NCI-H2171 (cell line): ENCODE measurements at places on chromosomes 6 and 20.

DNA sequence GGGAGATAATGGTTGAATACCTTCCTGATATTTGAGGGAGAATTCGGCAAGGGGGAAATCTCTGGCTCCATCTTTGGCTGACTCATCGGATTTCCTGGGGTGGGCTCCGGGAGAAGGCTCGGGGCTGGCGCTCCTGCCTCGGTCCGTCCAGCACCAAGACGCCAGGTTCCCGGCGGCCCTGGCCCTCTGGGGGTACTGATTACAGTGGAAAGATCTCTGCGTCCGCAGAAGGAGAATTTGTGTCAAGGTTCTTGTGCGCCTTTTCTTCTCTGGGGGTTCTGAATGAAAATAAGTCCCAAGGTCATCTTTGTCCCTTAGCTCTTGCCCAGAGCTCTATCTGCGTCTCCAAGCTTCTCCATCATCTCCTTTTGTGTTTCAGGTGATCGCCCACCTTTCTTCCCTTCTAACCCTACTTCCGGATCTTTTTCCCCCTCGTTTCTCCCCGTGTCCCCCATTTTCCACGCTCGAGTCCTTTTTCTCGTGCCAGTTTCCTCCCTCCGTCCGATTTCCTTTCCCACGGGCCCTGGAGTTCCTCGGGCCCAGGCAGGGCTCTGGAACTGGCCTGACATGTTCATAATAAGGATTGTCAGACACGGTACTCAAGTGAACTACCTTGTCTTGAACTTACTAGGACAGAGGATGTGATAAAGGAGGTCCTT, 11.6 kb downstream of the NRN1 start:
- DNase-seq = no peak

DNA sequence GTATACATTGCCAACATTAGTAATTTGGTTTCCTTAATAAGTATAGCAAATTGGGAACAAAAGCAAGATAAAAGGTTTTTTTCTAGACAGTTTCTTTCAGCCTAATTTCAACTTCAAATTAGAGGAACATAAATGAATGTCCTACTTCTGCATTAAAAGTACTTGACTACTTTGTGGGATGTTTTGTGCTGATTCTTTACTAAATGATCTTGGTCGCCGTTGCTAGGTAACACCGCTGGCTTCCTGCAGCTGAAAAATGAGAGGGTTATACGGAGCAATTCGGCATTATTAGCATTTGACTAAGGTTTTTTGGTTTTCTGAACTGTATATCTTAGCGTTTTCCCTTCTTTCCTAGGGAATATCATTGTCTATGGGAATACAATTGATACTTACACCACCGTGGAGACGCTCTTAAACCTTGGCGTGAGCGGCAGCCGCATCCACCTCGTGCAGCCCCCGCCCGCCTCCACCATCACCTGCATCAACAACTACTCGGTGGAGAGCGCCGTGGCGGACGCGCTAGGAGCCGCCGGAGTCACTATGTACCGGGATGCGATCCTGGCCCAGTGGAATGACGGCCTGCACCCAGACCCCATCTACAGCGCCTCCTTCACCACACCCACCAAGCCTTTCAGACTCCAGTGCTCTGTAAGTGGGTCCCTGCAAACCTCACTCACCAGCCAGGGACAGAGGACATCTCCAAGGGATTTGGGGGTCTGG, 90.9 kb upstream of the INSM1 start:
- DNase-seq = no peak

DNA sequence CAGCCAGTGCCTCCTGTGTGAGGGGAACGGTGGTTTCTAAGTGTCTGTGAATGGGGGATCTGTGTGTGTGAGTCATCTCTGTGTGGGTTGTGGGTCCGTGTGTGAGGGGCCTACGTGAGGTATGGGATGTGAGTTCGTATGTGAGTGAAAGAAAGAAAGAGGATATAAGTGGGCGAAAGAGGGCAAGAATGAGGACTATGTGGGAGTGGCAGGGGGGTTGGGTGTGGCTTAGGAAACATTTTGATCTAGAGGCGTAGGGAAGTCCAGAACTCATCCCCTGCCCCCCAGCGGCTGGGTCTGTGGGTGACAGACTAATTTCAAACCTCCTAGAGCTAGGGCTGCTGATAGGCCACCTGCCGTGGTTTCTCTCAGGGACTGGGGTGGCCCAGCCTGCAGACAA, 35.5 kb downstream of the DHX35 start:
- DNase-seq = no peak

DNA sequence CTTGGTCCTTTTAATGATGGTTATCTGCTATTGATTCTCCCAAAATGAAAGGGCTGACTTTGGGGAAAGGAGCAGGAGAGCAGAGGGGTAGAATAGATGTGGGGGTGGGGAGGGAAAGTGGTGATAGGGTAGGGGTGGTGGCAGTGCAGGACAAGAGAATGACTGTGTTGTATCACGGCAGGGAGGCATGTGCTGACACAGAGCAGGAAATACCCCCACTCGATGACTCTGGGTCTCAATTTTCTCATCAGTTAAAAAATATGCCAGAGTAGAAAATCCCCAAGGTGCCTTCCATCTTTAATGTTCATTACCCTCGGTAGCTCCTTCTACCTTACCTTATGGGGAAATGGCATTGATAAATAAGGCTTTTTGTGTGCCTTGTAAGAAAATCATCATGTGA, 79.0 kb upstream of the ATXN1 start:
- no peak for DNase-seq

DNA sequence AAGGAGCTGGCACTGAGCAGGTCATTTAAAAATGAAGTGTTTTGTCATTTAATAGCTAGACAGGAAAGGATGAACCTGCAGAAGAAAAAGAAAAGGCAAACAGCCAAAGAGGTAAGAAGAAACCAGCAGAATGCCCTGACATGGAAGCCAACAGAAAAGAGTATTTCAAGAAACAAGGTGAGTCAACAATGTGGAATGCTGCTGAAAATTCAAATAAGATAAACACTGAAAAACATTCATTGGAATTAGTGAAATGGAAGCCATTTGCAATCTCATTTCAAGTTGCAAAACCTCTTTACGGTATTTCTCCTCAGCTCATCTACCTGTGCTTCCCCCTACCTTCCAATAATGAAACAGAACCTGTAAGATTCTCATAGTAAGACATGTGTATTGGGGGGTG, 59.6 kb downstream of the RWDD2A start:
- no peak for DNase-seq

DNA sequence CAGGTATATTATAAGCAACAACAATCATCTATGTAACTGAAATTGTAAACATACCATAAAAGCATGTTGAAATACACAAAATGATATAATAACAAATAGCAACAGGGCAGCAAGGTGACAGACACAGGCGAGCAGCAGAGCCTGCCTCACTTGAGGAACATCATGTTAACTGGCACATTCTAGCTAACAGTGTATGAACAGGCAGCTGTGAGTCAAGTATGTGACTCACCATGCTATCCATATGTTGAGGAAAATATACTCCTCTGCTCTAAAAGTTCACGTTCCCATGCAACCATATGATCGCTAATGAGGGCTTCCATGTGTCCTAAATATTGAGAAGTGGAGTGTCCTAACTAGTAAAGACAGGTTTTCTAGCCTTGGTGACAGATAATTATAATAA, 18.4 kb downstream of the SERAC1 start:
- peak; percentile 18 for DNase-seq

DNA sequence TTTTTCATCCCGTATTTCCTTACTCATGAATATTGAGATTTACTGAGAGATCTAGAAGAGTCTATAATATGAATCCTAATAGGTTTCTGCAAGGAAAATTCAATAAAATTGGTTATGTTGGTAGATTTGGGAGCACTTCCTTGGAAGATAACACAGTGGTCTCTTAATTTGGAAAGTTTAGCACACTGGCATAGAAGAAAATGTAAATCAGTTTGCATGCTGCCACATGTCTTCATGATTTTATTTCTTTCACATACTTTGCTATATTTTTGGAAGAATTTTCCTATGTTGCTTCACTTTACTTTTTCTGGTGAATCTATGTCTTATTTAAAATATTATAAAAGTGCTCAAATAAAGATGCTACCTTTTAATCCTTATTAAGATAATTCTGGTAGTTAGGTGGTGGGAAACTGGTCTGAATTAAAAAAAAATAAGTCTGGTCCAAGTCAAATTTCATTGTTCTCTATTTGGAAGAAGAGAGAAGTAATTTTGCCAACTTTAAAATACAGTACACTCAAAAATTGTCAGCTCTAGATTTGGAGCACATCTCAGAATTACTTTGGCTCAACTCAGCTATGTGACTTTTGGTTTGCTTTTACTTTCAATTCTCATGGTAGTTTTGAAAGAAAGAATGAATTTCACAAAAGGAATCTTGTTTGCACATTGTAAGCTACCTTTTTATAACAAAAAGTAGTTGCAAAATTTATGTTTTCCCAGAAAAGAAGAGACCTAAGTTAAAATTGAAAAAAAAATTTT, 197.3 kb downstream of the CENPW start:
- no peak for DNase-seq

GRCh38 chr6:118618676-118619377, 32.6 kb downstream of the CEP85L start:
- DNase-seq = peak; percentile 12

DNA sequence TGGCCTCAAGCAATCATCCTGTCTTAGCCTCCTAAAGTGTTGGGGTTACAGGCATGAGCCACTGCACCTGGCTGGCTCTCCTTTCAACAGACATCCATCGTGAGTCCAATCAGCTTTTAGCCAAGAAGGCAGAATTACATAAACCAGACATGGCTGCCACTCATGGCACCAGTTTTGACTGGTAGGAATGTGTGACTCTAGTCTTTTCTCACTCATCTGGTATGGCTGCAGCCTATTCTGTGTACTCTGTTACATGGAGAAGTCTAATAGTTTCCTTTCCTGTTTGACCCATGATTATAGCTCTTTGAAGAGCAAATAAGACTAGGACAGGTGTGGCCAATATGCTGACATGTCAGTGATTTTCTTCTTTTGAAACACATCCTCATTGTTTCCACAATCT, 27.0 kb upstream of the RNF144B start:
- no peak for DNase-seq

GRCh38 chr6:155310596-155310995, 3.7 kb downstream of the TFB1M start:
- DNase-seq = no peak

- DNase-seq = no peak
These were observed 60.6 kb downstream of the TOX2 start for GRCh38 chr20:43975096-43975768.

- DNase-seq = peak; percentile 6
These were observed 384.1 kb downstream of the LAMA2 start for GRCh38 chr6:129267028-129267427.

GRCh38 chr6:25477006-25477590, 174.9 kb upstream of the SCGN start:
- no peak for DNase-seq

GRCh38 chr6:160420969-160421556, 72.9 kb downstream of the SLC22A3 start:
- no peak for DNase-seq

DNA sequence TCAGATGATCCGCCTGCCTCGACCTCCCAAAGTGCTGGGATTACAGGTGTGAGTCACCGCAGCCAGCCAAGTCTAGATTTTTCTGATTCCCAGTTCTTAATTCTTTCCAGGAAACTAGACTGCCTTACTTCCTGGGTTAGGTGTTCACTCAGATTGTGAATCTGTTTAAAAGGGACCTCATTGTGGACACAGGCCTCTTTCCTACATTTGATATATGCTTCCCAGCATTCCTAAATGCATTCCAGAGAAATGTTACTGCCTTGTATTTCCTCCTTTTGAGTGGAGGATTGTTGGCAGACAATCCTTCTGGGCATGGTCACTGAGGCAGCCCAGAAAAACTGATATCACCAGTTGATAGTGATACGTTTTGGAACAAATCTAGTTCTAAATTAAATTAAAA, 15.7 kb downstream of the TMEM181 start:
- no peak for DNase-seq

DNA sequence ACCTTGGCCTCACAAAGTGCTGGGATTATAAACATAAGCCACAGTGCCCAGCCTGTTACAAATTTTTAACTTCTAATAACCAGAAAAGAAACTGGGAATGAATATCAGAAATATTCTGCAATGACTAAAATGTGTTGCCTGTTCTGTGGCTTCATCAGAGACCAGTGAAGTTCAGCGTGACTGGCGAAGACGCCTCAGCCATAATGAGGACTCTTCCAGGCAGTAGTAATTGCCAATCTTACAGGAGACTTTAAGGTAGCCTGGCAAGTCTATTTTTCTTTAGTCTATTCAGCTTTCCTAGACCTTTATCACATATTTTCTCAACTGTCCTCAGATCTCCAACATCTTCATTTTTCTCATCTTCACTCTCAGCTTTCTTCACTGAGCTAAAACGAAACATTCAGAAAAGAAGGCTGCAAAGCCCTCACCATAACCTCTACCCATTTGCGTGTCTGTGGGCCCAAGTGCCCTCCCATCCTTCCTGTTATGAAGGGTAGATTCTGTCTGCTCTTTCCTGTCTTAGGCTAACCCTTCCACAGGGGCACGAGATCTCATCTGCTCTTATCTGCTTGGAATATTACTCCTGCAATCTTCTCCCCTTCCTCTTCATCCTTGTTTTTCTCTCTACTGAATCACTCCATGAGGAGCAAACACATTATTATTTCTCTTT, 42.0 kb upstream of the OLIG3 start:
- no peak for DNase-seq

- DNase-seq = no peak
These were observed 4.2 kb downstream of the BTNL2 start for GRCh38 chr6:32402812-32403211.

GRCh38 chr6:135299256-135299655, 118.1 kb downstream of the MYB start:
- no peak for DNase-seq

DNA sequence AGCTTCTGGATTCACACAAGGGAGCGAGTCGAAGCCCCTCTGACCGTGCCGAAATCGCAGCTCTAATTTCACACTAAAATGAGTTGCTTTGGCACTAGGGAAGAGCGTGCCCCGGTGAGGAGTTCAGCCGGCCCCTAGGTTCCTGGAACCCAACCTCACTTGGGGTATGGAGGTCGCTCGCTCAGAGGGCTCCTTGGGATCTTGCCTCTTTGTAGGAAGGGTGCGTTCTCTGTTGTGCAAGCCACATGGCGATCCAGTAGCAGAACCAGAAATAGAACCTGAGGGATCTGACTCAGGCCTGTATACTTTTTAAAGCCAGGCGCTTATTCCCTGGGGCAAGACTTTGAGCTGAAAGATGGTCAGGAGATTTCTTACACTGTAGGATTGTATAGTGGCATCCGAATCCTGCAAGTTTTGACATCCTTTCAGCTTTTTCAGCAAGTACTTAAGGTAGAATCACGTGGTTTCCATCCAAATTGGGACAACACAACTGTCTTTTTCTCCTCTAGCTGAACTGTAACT, 861 bp upstream of the RALGAPA2 start:
- no peak for DNase-seq

- no peak for DNase-seq
These were observed 389.1 kb downstream of the HTR1B start for GRCh38 chr6:77074037-77074713.
